Lung (tissue), 17 donors: ENCODE measurements at places on chromosomes 4 and X. TPM values are rescaled to one million over a fixed set of nuclear protein-coding genes. Genes with fewer than 3 reads are reported as not detected.

The CXorf49B gene
- total RNA-seq: not detected

The HSFX1 gene
- 1.6 TPM for total RNA-seq

The MAMLD1 gene
- total RNA-seq: 6.7 TPM

DNA sequence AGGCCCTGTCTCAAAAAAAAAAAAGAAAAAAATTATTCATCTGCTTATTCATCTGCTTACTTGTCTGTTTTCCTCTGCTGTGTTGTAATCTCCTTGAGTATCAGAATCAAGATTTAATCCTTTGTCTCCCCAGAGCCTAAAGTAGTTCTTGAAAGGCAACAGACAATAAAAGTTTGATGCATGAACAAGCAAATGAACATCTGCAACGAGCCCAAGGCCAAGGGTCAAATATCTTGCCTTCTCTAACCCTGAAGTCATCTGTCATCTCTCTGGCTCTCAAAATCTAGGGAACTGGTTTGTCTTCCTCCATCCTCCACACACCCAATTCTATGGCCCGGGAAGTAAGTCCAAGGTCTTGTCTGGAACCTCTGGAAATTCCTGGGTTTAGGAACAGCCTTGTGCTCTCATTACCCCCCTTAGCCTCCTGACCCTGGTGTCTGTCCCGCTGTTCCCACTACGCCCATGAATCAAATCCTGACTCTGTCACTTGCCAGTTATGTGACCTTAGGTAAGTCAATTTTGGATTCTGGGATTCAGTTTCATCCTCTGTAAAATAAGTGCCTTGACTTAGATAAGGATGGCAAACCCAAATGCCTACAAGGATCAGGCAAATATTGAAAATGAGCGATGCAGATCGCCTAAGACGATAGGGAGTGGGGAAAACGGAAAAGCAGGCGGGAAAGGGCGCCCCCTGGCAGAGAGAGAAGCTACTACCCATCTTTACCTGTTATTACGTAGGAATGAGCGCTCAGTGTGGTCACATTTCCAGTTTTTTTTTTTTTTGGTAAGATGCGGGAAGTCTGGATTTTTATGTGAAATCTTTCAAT lies 102.7 kb upstream of the DHX15 start:
- no peak for DNase-seq

DNA sequence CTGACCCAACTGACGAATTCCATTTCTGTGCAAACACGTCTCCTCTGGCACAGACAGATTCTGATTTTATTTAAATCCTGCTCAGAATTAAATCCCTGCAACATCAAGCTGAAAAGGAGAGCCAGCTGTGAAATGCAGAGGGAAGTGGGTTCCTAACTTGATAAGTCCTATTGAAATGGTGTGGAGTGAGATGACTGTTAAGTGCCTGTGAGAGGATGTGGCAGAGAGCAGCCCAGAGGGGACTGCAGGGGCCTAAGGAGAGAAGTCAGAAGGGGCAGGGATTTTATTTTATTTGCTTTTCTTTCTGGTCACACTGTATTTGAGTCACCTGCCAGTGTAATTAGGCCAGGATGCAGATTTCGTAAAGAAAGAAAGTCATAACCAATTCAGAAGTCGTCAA lies 277.4 kb downstream of the NKX6-1 start:
- DNase-seq: peak; percentile 45

GRCh38 chr4:145735827-145736226 lies 55.9 kb downstream of the C4orf51 start:
- no peak for DNase-seq

DNA sequence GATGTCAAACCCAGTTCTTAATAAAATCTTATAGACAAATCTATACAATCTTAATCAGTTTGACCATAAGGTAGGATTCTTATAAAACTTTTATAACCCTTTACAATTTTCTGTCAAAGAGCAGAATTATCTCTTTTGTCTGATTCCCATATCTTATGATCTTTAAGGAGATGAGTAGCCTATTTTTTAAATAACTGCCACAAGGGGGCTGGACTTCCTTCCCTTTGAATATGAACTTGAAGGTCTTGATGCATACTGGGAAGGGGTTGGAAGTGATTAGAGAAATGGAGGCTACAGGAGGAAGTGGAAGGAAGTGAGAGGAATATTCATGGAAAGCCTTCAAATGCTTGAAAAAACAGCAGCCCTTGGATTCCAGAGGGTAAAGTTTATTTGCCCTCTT lies 111.1 kb downstream of the APOOL start:
- no peak for DNase-seq
